ENCODE measurements at places on chromosomes 5 and 9.
A peak's percentile ranks its signal among the peaks of the same experiment; 100 is the strongest.

DNA sequence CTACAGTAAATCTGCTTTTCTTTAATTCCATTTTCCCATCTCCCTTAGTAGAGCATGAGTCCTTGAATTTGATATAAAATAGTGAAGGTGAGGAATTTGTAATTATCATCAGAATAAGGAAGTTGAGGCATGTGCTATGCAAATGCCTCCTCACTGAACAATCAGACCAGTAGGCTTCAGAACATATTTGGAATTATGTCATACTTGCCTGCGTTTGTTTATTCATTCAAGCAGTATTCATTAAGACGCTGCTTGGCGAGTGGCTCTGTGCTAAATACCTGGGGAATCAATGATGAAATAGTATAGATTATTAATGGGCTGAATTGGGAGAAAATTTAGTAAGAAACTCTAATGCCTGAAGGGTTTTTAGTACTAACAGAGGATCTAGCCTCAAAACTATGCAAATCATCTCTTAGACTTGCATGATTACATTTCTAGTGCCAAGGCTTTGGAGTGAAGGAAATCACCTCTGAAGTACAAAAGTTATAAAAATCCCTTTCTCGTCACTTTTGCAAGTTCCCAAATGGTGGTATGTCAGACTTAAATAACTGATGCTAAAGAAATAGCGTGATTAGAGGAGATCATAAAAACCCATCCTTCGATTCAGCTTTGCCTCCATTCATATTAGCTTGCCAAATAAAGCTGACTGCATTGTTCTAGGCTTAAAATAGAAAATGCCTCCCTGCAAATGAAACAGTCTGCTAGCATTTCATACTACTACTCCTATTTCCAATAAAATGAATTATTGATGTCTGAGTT is 141.7 kb downstream of the PCSK5 start:
- DNase-seq: no peak

DNA sequence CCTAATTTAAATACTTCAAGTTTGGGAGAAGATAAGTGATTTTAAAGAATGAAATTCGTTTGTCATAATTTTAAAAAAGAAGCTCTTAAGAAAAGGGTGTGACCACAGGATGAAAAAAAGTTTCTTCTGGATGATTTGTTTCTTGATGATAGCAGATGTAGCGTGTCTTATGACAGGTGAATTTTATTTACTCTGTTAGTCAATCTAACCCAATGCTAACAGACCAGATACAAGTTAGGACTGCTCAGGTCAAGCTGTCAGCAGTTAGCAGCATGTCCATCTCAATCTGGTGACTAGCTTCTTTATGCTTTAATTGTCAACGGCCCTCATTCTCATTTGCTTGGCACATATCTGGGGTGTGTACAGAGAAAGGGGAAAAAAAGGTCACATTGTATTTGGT is 456.0 kb downstream of the BNC2 start:
- DNase-seq: peak; percentile 75

DNA sequence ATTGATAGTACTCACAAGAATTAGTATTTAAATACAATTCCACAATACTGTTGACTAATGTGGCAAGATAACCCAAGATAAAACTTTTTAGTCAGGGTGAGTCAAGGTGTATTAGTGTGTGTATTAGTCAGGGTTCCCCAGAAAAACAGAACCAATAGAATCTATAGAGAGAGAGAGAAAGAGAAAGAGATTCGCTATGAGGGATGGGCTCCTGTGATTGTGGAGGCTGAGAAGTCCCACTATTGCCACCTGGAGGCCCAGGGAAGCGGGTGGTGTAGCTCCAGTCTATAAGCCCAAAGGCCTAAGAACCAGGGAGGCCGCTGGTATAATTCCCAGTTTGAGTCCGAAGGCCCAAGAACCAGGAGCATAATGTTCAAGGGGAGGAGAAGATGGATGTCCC is 10.0 kb upstream of the SHISAL2B start:
- DNase-seq: no peak

DNA sequence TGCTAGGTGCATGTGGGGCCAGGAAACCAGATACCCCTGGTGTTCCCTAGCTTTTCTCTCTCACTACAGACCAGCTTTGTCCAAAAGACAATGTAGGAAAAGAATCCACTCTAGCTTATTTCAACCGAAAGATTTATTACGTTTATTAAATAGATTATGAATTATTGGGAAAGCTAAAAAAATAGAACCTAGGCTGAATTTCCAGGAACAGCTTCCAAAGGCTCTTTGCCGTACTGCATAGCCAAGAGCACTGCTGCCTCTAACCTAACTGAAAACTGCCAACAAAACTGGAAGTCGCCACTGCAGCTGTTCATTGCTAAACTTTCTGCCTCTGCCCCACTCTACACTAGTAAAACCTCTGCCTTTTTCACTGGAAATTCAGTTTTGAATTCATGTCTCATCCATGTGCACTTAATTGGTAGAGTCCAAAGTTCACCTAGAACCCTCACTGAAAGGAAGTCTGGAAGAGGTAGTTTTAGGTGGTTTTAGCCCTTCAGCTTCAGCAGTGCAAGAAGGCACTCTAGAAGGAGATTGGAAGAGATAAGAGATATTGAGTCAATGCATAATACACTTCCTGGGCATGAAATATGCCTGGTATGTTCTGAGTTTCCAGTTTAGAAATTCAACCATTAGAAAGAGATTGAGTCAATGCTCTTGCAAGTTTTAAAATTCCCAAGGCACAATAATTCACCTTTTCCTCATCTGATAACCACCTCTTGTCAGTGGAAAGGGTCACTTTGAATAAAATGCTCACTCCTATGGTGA is 927.9 kb downstream of the MAT2B start:
- DNase-seq: no peak

GRCh38 chr9:72812559-72813111 is 140.2 kb downstream of the ALDH1A1 start:
- DNase-seq: no peak

DNA sequence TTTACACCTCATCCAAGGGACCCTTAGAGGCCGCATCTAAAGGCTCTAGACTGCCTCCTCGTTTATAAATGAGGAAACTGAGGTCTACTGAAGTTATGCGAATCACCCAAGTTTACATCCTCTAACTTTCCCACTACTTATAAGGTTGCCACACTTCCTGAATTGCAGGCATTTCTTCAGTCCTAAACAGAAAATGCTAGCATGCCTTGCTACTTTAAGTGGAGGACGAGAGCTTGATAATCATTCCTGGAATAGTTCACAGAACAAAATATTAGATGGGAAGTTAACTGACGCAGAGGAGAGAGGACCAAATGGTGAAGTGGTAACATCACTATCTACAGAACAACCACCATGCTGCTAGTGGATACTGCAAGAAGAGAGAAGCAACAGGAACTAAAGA is 85.8 kb downstream of the GNAQ start:
- no peak for DNase-seq

DNA sequence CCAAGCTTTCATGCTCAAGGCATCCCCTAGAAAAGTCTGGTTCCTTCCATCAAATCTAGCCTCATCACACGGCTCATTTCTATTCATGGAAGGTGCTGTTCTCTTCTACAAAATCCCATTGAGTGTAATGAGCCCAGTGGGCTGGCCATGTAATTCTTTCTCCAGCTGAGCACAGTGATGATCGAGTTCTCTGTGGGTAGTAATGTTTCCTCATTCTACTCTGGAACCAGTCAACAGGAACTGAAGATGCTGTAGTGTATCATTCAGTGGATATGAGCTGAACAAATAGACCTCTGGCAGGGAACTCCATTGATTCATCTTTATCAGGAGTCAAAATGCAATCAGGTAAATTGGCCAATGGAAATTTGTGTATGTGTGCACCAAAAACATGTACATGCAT is 149.2 kb downstream of the LRRC70 start:
- DNase-seq: no peak

GRCh38 chr9:37936965-37937364 is 33.0 kb upstream of the SLC25A51 start:
- no peak for DNase-seq

DNA sequence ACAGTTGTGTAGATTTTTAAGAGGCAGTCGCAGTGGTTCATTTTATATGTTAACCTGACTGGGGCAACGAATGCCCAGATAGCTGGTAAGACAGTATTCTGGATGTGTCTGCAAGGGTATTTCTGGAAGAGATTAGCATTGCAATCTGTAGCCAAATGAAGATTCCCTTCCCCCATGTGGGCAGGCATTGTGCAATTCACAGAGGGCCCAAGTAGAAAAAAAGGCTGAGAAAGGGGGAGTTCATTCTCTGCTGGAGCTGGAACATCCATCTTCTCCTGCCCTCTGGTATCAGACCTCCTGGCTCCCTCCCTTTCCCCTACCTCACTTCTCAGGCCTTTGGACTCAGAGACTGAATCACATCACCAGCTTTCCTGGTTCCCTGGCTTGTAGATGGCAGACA is 70.6 kb downstream of the TENT4A start:
- no peak for DNase-seq

GRCh38 chr5:79302454-79302853 is 66.5 kb downstream of the JMY start:
- DNase-seq: no peak

DNA sequence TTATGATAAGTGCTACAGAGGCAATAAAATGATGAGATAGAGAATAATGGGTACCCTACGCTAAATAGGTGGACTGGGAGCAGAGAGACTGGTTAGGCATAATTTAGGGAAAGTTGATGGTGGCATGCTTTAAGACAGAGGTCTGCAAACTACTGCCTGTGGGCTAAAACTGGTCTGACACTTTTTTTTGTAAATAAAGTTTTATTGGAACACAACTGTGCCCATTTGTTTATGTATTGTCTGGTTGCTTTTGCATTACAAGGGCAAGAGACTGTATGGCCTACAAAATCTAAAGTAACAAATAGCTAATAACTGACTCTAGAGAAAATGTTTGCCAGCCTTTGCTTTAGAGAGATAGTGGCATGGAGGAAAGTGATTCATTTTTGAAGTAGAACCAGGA is 2.5 kb downstream of the ERCC6L2 start:
- no peak for DNase-seq

GRCh38 chr9:95816716-95817115 is 58.8 kb upstream of the ERCC6L2 start:
- no peak for DNase-seq

DNA sequence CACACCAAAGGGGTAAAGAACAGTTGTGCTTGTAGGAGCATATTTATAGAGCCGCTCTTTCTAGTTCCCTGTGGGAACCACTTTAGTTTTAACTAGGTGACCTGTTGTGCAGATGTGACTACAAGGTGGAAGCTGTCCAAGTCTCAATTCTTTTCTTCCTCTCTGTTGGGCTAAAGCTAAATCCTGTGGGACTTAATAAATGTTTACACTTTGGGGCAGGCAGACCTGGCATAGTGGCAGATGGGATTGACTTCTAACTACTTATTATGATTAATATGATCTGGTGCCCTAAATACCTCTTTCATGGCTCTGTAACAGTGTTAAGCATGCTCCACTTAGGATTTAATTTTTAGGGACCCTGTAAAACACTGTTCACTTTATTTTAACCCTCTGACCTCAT is 265.3 kb downstream of the KCTD16 start:
- DNase-seq: peak; percentile 92

DNA sequence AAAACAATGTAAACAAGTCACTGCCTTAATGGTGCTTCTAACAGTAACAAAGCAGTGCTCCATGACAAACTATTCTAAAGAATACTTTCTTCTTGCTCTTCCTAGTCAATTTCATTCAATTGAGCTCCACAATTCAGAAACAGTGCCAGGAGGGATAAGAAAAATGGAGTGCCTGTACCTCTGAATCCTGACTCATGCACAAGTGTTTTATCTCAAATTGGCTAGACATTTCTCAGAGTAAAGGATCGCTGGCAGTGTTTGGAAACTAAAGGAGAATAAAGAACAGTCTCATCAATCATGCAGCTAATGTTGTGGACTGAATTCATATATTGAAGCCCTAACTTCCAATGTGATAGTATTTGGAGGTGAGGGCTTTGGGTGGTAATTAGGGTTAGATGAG is 27.6 kb downstream of the SLC25A51 start:
- no peak for DNase-seq

DNA sequence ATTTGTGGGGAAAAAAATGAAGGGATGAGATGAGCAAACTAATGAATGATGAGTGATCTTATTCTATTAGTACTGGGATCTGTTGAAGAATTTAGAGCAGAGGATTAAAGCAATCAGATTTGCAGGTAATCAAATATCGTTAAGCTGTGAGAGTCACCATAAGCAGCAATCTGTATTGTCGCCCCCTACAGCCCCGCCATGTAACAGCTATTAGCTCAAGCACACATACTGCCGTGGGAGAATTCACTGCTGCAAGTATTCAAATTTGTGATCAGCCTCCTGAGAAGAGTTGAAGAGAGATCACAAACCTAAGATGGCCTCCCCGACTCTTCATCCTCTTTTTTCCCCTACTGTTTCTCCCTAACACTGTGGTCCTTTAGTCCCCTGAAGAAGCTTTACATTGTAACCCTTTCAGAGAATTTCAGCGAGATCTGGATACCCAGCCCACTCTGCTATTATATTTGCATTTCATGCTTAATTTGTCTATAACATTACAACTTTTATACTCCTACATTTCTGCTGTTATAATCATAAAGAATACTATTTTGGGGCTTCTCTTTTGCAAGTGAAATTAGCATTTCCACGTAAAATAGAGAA is 28.5 kb upstream of the PHF24 start:
- peak; percentile 4 for DNase-seq

- no peak for DNase-seq
Measured at GRCh38 chr9:120774719-120775118, 18.5 kb downstream of the FBXW2 start.

- DNase-seq: no peak
Measured at GRCh38 chr5:172749881-172750633, 20.9 kb downstream of the DUSP1 start.

- no peak for DNase-seq
Measured at GRCh38 chr5:115241881-115242642, 20.6 kb downstream of the PGGT1B start.

DNA sequence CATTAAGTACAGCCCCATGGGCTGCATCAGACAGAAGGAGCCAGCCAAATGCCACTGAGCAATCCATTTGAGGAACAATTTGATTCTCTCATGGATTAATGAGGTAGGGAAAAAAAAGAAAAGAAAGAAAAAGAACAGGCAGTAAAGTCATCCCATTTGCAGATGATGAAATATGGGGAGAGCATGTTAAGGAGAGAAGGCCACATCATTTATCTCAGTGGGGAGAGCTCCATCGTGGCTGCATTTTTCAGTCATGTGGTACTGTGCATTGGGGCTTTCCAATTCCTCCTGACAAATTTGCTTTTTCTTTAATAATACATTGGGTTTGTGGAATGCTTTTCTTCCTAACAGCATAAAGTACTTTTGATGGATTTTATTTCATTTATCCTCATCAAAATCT is 375.2 kb upstream of the TLE4 start:
- no peak for DNase-seq

DNA sequence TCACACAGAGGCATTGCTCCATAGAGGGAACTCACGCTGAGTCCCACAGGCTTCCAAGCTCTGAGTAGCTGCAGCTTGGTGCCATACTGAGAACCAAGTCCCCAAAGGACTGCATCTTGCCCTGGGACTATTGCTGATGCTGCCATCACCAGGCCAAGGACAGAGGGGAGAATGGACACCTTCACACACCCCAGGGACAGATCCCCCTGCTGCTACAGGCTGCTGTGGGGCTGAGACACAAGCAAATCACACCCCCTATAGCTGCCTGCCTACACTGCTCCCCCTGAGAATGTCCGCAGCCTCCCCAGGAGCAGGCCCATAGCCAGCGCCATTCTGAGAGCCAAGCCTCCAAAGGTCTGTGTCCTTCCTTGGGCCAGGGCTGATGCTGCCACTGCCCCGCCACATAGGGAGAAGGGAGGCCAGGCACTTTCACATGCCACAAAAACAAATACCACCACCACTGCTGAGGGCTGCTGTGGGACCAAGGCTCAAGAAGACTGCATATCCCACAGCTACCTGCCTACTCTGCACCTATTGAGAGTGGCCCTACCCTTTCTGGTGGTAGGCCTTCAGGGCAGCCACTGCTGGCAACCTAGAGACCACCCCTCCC is 81.5 kb downstream of the SYK start:
- no peak for DNase-seq

Data from NCI-H2171 treated with DMSO at 0.1 percent for 48 hours (cell line).